ENCODE measurements at places on chromosomes 1 and 21. TPM values are rescaled to one million over a fixed set of nuclear protein-coding genes. Genes with fewer than 3 reads are reported as not detected.
A peak's percentile ranks its signal among the peaks of the same experiment; 100 is the strongest.

GRCh38 chr1:191929383-191929782, 228.9 kb upstream of the RGS18 start:
- DNase-seq, result no peak

SLC16A4 gene
- 8.8 TPM for total RNA-seq

DNA sequence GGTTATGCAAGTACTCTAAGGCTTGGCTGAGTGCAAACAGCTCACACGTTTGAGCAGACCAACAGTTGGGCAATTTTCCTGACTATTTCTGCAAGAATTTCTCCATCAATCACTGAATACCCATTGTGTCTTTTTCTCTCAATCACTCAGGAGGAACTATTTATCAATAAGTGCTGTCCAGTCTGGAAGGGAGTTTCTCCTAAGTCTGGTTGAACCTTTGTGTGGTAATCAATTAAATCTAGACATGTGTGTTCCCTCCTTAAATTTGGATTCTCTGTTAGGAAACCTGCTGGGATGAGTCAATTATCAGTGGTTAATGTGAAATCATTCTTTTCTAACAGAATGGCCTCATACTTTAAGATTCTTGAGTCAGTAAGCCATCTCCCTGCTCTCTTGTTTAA, 6.8 kb upstream of the AADACL3 start:
- DNase-seq, result no peak

CHIA gene
- not detected for total RNA-seq

KIF17 gene
- total RNA-seq, result 2.5 TPM

DNA sequence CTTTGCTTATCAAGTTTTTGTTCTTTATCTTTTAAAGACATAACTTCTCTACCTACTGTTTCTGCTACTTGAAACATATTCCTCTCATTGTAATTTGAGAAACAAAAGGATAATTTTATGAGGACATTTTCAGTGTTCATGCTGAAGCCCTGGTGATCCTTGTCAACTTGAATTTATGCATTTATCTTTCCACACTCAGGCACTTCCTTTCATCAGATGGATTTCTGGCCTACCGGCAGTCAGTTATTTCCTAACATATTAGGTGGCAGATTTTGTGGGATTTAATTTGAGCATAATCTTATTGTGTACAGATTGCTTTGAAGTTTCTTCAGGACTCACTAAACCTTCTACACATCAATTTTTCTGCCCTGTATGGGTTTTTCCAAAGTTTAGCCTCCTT, 75.0 kb downstream of the RGL1 start:
- DNase-seq, result no peak

- DNase-seq, result no peak
Measured at GRCh38 chr1:48931506-48932192, 155.0 kb upstream of the BEND5 start.

TRIM63 gene
- total RNA-seq, result 4.1 TPM

- no peak for DNase-seq
Measured at GRCh38 chr1:237891979-237892378, 1.3 kb upstream of the ZP4 start.

DNA sequence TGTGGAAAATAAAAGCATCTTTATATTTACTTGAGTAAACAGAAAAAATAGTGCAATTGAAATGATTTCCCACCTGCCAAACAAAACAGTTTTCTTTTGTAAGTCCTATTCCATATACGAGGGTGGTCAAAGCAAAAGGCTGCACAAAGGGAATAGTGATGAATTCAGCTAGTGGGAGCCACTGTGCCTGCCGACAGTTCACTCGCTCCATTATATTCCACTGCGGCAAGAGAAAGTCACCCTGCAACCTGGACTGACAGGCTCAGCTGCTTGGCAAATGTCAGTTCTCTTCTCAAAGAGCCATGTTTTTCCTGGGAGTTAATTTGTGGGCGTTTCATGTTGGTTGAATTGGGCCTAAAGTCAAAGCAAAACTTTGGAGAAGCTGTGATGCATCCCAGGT, 145.4 kb downstream of the LMO4 start:
- no peak for DNase-seq

- no peak for DNase-seq
Measured at GRCh38 chr1:221806236-221806635, 64.3 kb upstream of the DUSP10 start.

ADPRS gene
- 23.3 TPM for total RNA-seq

GRCh38 chr1:39969531-39970270, 14.8 kb downstream of the MFSD2A start:
- DNase-seq, result no peak

DNA sequence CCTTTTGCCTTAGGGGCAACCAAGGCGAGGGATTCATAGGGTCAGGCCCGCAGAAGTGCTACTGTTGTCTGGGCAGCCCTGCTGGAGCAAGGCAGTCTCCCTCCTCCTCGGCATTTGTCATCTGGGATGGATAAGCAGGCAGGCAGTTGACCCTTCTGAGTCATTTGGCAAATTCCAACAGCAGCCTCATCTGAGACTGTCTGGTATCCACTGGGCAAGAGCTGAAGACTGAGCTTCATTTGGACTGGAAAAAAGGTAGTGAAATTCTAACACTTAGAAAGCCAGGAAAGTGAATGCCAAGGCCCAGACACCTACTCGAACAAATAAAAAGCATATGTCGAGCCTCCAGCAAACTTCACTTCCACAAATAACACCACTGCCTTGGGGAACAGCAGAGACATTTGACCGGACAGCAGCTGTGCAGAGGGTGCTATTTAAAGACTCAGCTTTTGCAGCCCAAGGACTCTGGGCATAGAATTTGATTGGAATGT, 4.0 kb upstream of the ZBTB40 start:
- DNase-seq, result no peak

DNA sequence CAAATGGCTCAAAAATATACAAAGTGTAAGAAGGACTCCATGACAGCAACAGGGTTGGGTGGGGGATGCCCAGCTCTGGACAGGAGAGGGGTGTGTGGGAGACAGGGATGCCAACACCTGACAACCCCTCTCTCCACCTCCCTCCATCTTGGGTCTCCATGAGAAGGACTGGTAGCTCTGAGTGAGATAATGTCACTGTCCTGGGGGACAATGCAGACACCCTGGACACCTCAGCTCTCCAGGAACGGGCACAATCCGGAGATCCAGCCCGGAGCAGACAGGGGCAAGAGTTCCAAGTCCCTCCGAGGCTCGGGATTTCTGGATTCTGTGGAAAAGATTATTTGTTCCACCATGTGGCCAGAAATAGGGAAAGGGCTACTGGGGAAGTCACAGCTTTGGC, 122.5 kb downstream of the GLIS1 start:
- DNase-seq, result no peak

- DNase-seq, result no peak
Measured at GRCh38 chr21:40381111-40381510, 465.8 kb downstream of the DSCAM start.

DNA sequence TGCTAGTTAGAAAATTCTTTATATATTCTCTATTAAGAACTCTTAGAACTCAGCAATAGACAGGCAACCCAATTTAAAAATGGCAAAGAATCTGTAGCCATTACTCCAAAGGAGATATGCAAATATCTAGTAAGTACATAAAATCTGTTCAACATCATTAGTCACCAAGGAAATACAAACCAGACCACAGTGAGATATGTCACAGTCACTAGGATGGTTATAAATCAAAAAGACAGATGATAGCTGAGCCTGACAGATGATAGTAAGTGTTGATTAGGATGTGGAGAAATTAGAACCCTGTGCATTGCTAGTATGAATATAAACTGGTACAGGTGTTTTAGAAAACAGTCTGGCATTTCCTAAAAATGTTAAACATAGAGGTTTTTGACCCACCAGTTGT, 26.6 kb downstream of the SRSF11 start:
- DNase-seq, result no peak

PBX1 gene
- total RNA-seq, result 95.8 TPM

OR2M3 gene
- total RNA-seq, result not detected

DNA sequence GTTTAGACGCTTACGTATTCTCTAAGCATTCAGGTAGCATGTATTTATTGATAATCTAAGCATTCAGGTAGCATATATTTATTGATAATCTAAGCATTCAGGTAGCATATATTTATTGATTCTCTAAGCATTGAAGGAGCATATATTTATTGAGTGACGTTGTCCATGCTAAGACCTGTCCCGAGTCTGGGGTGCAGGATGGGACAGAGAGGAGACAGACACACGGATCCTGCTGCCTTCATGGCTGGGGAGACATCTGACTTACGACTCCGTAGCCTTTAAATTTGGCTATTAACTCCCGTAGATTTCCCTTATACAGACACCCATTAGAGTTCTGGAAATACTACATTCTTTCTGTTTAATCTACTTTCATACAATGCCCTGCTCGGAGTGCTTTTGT, 982 bp downstream of the SCCPDH start:
- no peak for DNase-seq

GRCh38 chr1:60911966-60912697, 170.2 kb upstream of the NFIA start:
- no peak for DNase-seq

- no peak for DNase-seq
Measured at GRCh38 chr1:161200421-161200991, 1.7 kb upstream of the ADAMTS4 start.

DNA sequence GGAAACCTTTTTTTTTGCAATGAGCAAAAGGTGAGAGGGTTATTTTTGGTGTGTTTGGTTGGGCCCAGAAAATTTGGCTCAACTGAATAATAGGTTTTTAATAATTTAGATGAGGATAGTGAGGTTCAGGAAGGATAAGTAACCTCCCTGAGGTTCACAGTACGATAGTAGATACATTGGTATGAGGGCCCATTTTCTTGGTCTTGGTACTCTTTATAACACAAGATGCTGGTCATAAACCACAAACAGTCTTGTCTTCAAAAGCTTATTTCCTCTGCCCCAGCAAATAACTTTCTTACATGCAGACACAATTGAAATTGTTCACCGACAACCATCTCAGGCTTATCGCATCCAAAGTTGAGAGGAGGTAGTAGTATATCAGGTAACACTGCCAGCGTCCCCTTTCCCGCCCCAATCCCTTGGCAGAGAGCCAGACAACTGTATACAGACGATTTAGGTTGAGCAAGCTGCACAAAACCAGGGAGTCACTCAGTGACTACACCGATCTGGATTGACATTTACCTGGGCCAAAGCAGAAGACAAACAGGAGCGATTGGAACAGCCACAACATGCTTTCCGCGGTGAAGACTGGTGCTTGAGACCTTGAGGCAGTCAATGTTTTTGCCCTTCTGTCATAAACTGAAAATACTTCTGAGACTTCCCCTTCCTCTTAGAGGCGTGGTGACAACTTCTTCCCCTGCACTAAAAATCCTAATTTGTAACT, at the start of gene SLAMF6:
SLAMF6 (minus strand) TSS at position 634 of the 724 bp plus-strand sequence; CDS start at position 571, 63 bp downstream.
- DNase-seq, result no peak

MMEL1 gene
- total RNA-seq, result 0.80 TPM

DNA sequence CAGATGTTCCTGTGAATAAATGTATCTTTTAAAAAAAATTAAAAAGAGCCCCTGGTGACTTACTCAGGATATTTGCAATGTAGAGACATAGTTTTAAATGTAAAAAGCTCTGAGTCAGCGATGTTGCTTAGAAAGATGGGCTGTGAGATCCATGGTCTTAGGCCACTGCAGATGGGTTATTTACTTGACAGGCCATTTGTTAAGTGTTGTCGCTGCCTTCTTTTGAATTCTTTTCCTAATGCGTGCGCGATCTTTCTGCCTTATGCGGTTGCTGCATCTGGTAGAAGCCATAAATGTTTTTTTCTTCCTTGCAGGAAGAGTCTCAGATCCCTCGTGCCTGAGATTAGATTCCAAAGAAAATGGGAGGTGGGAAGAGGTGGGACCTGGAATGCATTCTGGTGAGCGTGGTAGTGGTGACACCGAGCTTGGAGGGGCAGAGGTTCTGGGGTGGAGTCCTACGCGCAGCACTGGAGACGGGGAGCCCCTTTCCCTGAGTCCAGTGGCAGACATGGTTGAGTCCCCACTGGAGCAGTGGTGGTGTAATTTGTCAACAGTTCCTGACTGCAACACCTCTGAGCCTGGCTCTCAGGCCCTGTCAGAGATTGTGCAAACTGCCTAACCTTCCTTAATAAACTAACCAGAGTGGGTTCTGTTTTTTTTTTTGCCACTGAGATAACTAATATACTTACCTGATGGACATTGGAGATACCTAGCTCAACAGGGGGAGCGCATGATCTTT, 197.2 kb downstream of the HHAT start:
- no peak for DNase-seq

DNA sequence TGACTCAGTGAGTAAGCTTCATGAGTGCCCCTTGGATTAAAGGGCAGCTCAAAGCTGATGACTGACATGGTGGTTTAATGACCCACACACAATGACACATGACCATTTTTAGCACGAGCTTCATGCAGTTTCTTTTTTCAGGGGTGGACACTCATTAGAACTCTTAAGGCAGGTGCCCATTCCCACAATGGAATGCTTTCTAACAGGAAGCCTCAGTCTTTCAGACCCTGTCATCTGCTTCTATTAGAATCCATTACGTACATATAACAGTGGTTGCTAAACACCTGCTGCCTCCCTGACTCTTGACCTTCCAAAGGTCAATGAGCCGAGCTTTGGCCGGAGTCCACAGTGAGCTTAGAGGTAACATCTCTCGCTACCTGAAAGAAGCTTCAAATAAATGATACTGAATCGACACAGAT, 27.4 kb downstream of the AKNAD1 start:
- peak; percentile 86 for DNase-seq

- DNase-seq, result no peak
Measured at GRCh38 chr1:238177960-238178645, 287.4 kb upstream of the ZP4 start.

PCP4L1 gene
- total RNA-seq, result 4.3 TPM

DNA sequence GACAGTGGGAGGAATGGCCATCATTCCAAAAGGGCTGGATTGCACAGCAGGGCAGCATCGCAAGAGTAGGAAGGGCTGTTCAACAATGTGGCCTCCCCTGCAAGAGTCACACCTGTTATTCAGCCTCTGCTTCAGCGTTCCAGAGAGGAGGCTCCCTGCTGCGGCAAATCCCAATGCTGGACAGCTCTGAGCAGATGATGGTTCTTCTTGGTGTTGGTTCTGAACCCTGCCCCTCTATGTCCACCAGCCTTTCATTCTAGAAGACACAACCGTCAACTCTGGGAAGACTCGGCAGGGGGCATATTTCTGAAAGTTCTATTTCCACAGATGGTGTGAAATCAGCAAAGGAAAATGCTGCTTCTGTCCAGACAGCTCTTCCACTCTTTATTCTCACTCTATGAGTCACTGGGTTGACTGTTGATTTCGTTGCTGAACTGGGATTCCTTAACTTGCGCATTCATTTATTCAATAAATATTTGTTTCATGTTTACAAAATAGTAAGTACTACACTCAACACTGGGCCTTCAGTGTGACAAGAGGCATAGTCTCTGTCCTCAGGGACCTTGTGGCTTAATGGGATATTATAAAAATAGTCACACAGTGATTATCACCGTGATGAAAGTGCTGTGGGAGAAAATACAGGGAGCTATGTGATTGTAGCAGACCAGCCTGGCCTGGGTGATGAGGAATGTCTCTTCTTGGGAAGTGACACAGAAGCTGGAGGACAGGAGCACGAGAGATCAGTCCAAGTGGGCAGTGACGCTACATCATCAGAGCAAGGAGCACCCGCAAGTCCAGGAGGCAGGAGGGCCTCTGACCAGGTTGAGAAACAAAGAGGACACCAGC, 260.3 kb downstream of the SIPA1L2 start:
- no peak for DNase-seq

GRCh38 chr1:220498188-220498587, 29.7 kb upstream of the MARK1 start:
- DNase-seq, result peak; percentile 66

- no peak for DNase-seq
Measured at GRCh38 chr1:22959545-22960360, 12.9 kb downstream of the LACTBL1 start.

SYT14 gene
- 0.11 TPM for total RNA-seq

DYNLT4 gene
- not detected for total RNA-seq

GRCh38 chr1:172745014-172745413, 86.1 kb downstream of the FASLG start:
- no peak for DNase-seq

- DNase-seq, result no peak
Measured at GRCh38 chr21:45290948-45291612, 3.4 kb upstream of the POFUT2 start.
